ENCODE measurements at places on chromosomes 2 and 18. TPM values are rescaled to one million over a fixed set of nuclear protein-coding genes. Genes with fewer than 3 reads are reported as not detected.

The EN1 gene
- 1.4 TPM for total RNA-seq

The TSPYL6 gene
- 0.23 TPM for total RNA-seq

The SLC11A1 gene
- 3.5 TPM for total RNA-seq

The CCDC74A gene
- total RNA-seq: 10.4 TPM
